ENCODE measurements at places on chromosomes 3 and 15.
A peak's percentile ranks its signal among the peaks of the same experiment; 100 is the strongest.

DNA sequence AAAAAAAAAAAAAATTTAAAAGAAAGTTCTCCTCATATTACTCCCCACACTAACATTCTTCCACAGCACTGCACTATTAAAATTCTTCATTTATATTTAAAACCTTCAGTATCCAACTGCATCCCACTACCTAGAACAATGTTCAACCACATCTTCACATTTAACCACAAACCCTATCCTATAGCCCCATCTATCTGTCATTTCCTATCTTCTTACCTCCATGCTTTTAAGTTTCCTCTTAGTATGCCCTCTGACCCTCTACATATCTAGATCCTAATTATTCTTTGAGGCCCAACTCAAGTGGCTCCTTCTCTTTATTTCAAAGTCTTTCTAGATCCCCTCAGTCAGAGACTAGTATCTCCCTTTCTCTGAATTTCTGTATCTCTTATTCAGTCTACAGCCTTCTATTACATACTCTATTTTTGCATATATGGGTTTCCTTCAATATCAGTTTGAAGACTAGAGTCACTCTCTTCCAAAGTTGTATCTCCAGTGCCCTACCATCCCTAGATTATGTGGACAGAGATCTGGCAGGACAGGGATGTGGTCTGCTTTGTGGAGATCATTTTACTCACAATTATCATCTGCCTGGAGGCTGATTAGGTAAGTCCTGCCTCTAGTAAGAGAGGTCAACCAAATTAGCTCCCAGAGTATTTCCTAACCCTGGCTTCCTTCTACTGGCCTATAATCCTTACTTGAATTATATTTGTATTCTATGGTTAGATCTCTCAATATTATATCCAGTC is 1.4 kb downstream of the CIAO2A start:
- no peak for DNase-seq

DNA sequence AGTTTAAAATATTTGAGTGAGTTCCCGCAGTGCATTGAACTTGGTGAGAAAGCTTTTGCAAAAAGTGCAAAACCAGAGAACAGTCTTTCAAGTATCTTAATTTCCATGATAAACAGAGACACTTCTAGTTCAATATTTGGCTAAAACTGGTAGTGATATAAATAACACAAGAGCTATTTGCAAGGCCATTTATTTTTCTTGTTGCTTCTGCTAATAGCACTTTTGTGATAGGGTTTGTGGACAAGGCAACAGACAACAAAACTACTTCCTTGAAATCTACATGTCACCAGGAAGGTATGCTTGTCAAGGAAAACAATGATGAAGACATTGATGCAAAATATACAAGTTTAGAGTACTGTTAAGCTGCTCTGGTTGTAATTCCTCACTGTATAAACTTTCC is 1225.1 kb downstream of the OTOL1 start:
- DNase-seq, result no peak

- DNase-seq, result no peak
Observed at GRCh38 chr3:2261747-2262146, 163.1 kb downstream of the CNTN4 start.

GRCh38 chr3:13194285-13195209 is 121.3 kb upstream of the IQSEC1 start:
- DNase-seq, result no peak

- DNase-seq, result no peak
Observed at GRCh38 chr15:25431836-25432561, 6.8 kb downstream of the UBE3A start.

GRCh38 chr3:80983753-80984152 is 777.7 kb downstream of the GBE1 start:
- DNase-seq, result no peak

GRCh38 chr3:64773137-64773536 is 85.3 kb upstream of the ADAMTS9 start:
- no peak for DNase-seq

GRCh38 chr3:40309925-40310695 is 603 bp downstream of the EIF1B start:
- DNase-seq, result no peak

DNA sequence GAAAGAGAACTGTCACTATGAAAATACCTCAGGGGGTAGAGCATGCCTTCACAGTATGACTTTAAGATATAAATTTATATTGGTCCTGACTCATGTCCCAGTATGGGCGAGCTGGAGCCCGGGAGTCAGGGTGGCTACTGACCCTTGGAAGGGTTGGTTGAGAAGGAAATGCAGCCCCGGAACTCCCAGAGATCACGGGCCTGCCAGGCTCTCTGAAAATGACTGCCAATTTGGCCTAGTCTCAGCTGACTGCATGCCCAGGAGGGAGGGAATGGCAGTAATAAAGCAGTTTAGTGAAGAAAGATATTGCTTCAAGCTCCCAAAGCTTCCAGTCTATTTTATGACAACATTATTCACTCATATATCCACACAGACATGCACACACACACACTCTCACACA is 299.0 kb downstream of the NR2F2 start:
- DNase-seq, result no peak

GRCh38 chr3:29143151-29143550 is 137.7 kb upstream of the RBMS3 start:
- DNase-seq, result no peak

GRCh38 chr15:55799291-55800212 is 56.6 kb upstream of the PRTG start:
- DNase-seq, result peak; percentile 4

DNA sequence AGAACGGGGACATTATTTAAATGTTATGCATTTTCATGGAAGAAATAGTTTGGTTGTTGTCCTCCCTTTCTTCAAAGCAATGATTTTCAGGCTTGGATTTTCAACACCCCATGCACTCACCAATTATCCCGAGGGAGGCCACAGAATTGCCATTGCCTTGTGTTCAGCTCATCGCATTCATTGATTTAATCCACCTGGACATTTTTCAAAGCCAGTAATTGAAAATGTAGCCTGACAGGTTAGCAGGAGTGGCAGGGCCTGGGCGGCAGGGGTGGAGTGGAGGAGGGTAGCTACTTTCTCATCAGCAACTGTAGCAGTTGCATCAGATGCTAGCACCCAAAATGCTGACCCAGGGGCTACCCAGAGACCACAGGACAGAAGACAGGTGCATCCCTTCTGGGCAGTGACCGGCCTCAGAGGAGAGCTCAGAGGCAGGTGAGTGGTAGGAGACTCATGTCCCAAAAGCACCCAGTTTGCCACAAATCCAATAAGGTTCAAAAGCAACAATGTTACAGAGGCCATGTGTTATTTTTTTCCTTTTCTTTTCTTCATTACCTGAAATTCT is 242.4 kb downstream of the CD47 start:
- no peak for DNase-seq

DNA sequence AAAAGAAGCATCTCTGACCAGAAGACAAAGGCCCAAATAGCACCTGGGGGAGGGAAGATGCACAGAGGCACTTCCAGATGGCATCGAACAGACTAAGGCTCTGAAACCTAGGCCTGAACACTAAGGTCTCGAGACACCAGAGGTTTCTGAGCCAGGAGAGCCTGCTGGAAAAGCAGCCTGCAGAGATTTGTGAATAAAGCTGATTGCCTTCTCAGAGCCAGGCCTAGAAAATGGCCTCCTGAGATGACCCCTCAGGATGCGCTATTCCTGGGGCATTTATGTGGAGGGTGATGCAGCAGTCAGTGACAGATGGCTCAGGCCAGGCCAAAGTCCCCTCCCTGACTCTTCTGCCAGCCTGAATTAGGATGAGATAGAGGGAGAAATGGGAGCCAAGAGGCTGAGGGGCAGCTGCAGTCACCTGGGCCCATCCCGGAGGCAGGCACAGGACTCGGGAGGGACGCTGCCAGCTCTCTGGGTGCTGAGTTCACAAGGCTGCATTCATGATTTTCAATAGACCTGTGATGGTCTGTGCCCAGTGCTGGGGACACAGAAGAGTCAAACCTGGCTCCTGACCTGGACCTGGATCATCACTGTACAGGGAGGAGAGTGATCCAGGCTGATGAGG is 6.9 kb downstream of the PRSS50 start:
- DNase-seq, result no peak

GRCh38 chr3:152961323-152961722 is 126.4 kb downstream of the P2RY1 start:
- peak; percentile 5 for DNase-seq

DNA sequence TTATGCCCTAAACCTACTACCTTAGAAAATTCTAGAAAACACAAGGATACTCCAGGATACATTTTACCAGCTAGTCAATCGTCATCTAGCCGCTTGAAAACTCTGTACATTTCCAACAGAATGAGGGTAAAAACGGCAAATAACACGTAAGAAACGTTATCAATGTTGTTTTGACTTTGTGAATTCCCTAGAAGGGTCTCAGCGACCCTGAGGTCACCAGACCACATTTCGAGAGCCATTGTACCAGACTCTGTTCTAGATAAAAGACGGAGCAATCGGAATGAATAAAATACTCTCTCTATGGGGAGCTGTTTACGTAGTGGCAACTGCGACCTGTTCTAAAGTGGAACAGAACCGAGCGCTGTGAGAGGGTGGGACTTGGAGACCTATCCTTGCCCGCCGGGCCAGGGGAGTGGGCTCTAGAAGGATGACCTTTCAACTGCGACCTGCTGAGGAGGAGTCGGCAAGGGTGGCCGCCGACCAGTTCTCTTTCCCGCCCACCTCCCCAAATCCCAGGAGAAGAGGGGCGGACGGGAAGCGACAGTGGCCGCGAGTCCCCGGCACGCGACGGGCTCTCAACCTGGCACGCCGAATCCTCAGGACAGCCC is 778 bp upstream of the AP4E1 start:
- no peak for DNase-seq

DNA sequence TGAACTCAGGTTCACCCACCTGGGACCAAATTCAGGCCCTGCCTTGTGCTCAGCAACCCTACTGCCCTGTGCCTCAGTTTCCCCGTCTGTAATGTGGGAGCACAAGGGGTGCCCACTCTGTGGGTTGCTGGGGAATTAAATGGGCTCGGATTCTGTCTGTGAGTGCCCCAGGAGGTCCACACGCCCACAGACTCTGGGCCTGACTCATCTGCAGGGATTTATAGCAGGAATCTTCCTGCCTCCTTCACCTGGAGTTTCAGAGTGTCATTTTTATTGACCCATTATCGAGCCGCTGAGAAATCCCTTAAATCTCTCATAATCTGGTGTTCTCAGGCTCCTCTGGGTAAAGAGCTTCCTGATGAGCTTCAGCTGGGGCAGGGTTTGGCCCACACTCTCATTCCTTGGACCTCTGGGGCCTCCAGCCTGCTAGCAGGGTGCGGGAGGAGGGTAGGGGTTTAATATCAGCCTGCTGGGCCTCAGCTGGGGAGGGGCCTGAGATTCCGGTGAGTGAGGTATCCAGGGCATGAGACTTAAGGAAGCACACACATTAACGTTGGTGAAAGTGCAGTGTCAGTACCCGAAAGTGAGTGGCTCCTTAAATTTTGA is 16.4 kb downstream of the C3orf18 start:
- DNase-seq, result no peak

GRCh38 chr3:113084777-113085176 is 94.0 kb downstream of the GTPBP8 start:
- DNase-seq, result no peak

GRCh38 chr15:62769604-62770003 is 272.9 kb upstream of the TPM1 start:
- DNase-seq, result no peak

DNA sequence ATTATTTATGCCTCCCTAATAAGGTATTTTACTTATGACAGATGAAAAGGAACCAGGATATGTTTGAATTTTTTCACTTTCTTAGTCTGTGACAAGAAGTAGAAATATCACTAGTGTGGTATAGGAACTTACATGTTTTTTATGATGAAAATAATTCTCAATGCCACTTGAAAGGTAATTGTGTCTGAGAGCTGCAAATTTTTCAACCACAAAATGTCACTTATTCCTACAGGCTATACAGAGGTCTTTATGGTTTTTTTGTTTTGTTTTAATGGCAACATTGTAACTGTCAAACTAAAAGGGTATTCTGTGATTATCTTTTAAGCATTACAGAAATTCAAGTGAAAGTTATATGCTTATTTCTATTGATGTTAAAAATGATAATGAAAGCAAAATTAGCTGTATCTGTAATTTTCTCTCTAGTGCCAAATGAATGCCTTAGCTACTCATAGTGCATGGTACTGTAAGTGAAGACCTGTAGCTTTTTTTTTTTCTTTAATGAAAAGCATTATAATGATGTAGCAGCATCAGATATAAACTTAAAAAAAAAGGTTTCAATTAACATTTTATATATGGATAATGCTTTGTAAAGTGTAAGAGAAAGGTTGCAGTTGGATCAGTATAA is 14.7 kb downstream of the FEM1B start:
- no peak for DNase-seq

DNA sequence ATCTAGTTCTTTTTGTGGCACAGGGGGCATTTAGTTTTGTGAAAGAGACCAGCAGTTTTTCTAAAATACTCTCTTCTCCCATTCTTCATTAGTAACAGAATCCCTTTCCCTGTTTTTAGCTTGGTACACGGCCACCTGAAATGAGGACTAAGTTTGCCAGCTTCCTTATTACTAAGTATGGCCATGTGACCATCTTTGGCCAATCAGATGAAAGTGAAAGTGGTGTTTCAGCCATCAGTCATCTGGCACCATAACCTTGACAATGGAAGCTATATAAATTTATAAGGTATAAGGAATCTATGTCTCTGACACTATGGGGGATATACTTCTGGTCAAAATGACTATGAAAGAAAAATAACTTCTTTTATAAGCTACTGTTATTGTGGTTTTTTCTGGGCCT is 570.4 kb downstream of the AGBL1 start:
- no peak for DNase-seq

- DNase-seq, result no peak
Observed at GRCh38 chr15:97026781-97027180, 696.3 kb downstream of the NR2F2 start.

GRCh38 chr3:86168512-86168911 is 822.4 kb downstream of the VGLL3 start:
- DNase-seq, result no peak

DNA sequence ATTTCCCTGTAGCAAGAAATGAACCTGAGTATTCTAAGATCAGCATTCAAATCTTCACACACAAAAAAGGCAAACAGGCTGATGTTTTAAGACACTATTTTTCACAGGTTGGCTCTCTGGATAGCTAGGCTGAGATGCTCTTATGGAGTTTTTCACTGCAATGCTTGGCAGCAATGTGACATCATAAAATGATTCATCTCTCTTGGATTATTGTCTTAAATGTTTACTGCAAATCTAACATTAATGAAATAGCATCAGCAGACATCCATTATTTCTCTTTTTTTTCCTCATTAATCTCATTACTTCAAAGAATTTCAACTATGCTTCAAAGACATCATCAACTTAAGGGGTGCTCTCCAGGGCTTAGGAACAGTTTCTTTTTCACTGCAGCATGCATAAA is 23.6 kb upstream of the SSUH2 start:
- DNase-seq, result no peak

- no peak for DNase-seq
Observed at GRCh38 chr3:28139288-28139687, 102.1 kb upstream of the CMC1 start.

DNA sequence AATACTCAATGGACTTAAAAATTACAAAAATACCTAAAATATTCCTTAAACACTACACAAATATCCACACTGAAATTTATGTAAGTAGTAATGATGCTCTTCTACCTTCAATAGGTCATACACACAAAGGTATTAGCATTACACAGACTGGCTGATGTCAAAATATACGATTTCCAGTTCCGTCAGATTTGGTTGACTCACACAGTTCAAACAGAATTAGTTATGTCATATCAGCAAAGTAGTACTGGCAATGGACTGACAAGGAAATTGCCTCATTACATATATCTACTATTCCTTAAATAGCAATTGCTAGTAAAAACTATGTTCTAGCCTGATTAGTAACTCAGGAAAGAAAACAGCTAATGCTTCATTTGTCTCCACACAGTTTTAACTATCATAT is 70.8 kb downstream of the ADAM10 start:
- no peak for DNase-seq
